ENCODE measurements at places on chromosomes 3 and 15.

DNA sequence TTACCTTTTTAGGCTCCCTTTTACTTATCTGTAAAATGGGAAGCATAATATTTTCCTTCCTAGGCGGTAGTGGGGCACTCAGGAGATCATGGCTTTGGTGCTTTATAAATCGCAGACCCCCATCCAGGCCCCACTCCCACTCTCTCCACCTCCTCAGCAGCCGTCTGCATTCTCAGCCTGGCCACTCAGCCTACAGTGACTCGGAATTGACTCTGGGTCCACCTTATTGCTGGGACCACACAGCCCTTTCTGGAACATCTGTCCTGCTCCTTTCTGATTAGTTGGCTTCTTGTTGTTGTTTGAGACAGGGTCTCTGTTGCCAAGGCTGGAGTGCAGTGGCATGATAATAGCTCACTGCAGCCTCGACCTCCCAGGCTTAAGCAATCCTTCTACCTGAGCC, 76.5 kb downstream of the RPLP1 start:
- no peak for DNase-seq

DNA sequence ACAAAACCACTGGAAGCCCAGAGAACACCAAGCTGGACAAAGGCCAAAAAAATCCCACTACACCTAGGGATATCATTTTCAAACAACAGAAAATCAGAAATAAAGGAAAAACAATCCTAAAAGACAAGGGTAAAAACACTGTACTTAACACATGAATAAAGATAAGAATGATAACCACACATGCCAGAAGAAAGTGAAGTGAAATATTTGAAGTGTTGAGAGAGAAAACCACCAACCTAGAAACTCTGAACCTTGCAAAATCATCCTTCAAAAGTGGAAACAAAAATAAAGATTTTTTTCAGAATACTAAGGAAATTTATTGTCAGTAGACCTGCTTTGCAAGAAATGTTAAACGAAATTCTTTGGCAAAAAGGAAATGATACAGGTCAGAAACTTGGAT, 45.1 kb downstream of the KPNA1 start:
- DNase-seq: no peak

- DNase-seq: no peak
Measured at GRCh38 chr15:36638671-36639070, 59.2 kb downstream of the CDIN1 start.

DNA sequence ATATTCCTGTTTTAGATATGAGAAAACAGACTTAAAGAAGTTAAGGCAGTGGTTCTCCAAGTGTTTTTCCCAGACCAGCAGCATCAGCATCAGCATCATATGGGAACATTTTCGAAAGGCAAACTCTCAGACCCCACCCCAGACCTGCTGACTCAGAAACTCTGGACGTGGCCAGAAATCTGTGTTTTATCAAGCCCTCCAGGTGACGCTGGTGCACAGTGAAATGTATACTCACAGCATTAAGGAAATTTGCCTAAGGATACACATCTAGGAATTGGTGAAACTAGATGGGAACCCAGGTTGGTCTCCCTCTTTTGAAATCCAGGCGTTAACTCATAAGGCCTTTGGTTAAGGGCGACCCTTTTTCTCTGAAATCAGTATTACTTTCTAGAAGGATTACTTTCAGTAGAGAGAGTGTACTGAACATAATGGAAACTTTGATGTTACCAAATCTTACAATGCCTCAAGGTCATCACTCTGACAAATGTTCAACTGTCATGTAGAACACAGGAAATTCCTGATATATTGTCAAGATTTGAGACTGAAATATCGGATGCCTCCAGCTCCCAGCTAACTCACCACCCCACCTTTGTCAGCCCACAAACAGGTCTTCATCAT, 910.2 kb downstream of the ROBO1 start:
- no peak for DNase-seq

DNA sequence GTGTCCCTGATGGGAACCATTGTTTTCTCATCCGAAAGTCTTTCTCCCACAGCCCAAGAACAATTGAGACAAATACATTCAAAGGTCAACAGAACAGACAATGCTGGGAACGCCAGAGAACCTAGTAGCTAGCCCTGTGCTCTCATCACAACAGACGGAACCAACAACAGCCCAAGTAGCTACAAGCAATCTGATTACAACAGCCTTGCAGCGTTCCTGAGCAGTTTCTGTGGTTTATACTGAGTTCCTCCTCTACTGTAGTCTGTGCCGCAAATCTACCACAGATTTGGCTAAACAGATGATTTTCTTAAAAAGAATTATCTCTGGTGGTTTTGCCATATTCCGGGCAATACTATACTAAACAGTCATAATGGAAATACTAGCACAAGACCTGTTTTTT, 435.6 kb downstream of the MECOM start:
- no peak for DNase-seq

DNA sequence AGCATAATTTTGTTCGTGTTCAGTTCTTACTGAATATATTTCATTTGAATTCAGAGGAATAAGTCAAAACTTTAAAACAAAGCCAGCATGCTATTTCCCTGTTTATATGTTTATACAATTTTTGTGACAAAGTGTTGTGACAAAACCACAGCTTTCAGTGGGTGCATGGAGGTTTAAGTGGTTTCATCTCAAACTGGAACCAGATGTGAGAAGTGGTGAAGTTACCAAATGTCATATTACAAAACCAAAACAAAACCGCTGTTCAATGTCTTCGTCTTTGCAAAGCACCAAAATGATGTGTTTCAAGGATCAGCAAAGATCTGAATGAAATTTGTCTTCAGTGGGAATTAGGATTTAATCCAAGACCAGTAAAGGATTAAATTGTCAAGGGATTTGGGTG, 59.3 kb upstream of the OSTN start:
- no peak for DNase-seq

- DNase-seq: no peak
Measured at GRCh38 chr15:36905908-36906307, 194.4 kb downstream of the MEIS2 start.

GRCh38 chr15:65223996-65224395, 12.7 kb upstream of the CILP start:
- DNase-seq: no peak

DNA sequence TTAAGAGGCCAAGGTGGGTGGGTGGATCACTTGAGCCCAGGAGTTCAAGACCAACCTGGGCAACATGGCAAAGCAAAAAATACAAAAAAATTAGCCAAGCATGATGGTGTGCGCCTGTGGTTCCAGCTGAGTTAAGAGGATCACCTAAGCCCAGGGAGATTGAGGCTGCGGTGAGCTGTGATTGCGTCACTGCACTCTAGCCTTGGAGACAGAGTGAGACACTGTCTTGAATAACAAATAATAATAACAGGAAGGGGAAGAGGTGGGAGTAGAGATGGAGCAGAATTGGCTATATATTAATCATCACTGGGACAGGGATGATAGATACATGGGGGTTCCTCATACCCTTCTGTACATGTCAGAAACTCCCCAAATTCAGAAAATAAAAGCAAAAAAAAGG, 23.8 kb upstream of the NMB start:
- DNase-seq: no peak

DNA sequence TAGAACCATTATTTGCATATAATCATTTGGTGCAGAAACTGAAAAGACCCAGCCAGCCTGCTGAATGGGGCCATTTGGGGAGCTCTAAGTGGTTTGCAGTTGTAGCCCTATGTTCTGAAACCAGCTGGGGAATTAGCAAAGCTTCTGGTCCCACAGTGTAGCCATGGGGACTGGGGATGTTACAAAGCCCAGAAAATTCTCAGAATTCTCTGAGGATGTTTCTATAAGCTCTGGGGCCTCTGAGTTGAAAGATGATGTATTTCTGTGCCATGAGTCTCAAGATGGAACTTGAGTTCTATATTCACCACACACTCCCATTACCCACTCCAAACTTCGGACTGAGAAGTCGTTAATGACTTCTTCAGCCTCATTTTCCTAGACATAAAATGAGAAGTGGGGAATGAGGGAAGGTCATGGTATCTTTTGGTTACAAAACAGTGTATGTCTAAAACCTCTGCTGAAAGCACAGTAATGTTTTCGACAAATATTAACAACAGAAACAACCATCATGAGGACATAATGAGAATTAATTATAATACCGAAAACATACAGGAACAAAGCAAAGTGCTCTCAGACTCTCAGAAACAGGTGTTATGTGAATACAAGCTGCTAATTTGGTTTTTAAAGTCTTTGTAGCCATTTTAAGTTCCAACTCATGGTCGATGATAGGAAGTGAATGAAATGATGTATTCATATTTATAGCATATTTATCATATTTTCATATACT, 89.4 kb downstream of the RFTN1 start:
- DNase-seq: no peak

GRCh38 chr15:93041159-93041547, 47.9 kb downstream of the RGMA start:
- DNase-seq: no peak

DNA sequence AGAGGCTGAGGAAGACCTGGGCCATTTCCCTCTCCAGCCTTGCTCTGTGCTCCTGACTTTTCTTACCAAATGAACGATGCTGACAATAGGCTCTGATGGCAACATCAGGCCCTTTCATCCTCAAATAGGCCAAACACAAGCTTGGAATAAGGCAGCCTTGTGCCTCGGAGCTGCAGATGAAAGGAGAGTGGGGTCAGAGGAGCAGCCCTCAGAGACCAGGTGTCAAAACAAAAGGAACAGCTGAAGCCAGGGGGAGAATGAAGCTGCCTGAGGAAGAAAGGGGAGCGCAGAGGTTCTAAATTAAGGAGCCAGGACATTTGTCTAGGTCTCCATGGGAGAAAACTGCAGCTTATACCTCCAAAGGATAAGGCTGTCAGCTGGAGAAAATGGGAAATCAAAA, 5.1 kb downstream of the BFSP2 start:
- DNase-seq: no peak

DNA sequence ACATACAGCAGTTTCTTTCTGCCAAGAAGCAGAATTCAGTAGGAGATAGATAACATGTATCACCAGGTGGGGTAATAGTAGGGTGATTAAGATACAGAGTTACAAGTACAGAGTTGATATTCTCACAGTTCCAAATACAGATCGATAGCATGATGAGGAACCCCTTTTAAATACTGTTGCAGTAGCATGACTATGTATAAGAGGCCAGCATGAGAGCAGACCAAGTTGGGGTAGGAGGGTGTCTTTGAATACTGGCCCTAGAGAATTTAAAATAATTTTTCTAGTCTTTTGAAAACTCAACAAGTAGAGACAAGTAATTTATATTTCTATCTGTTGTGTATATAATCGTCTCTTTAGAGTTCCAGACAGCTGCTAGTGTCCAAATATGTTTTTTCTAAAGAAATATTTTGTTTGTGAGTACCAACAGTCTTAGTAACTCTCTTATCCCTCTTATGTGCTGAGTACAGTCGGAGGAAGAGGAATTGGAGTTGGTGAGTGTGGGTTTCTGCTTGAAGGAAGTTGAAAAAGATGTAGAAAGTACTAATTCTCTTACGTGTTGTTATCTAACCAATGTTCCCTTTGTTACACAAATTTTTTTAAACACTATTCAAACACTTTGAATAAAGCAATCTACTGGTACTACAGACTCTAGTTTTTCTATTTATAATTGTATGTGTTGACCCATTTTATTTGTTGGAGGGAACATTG, 30.2 kb downstream of the LYSMD4 start:
- DNase-seq: no peak

- no peak for DNase-seq
Measured at GRCh38 chr3:179512378-179512777, 50.3 kb upstream of the ACTL6A start.

- DNase-seq: no peak
Measured at GRCh38 chr3:178714925-178715832, 178.9 kb downstream of the KCNMB2 start.

- no peak for DNase-seq
Measured at GRCh38 chr3:124091716-124092115, 99.8 kb upstream of the ROPN1 start.

DNA sequence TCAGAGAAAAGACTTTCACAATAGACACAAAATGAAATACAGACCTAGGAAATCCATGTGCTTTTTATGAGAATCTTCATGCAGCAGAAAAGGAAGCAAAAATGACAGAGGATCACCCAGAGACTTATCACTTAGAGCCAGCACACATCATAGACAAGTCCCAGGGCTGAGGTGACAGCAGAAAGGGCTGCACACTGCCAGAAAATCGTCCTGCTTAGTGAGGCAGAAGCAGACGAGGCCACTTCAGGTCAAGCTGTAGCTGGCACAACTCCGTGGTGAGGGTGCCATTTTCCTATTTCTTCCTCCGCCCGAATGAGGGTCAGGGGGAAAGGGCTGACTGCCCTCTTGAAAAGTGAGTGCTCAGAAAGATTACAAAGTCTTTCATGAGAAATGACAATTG, 95.9 kb upstream of the TNIK start:
- no peak for DNase-seq

GRCh38 chr15:101267320-101268104, 9.8 kb downstream of the SELENOS start:
- no peak for DNase-seq

GRCh38 chr3:126259411-126260391, 79.3 kb upstream of the ALDH1L1 start:
- no peak for DNase-seq

GRCh38 chr3:79161941-79162340, 605.9 kb downstream of the ROBO1 start:
- DNase-seq: no peak

DNA sequence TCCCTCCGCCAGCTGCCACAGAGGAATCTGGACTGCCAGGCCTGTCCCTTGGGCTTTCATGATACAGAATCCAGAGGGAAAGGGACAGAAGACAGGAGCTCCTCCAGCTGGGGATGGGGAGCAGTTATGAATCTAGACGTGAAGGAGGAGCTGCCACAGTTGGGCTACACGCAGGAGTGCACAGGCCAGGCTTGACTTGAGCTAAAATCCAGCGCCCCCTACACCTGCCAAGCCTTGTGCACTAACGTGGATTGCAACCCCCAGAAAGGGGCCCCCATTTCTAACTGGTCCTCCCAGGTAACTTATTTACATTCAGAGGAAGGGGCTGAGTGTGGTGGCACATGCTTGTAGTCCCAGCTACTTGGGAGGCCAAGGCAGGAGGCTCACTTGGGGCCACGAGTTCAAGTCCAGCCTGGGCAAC, 14.3 kb downstream of the KLHL6 start:
- DNase-seq: no peak

- DNase-seq: no peak
Measured at GRCh38 chr3:189233225-189233858, 61.6 kb downstream of the TPRG1 start.

DNA sequence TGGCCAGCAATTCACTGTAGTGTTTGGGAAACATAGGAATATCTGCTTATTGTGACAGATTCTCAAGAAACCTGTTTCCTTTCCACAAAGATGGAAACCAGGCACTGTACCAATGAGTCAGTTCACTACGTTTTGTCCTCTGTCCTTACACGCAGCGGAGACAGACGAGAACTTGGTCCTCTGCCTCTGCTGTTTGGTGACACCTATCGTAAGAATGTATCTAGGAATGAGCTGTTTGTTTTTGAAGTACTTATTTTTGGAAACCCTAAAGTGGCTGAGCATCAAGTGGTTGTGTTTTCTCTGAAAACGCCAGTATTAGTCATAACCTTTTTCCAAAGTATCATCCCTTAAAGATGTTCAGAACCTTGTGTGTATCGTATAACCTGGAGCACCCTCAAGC, 93.0 kb downstream of the PGPEP1L start:
- DNase-seq: no peak

All from NCI-H2029 (cell line).